Caudate nucleus (tissue), 63 donors: ENCODE measurements at places on chromosomes 12 and 14.

GRCh38 chr12:108254517-108255251, 84.4 kb downstream of the CMKLR1 start:
- DNase-seq, result no peak

DNA sequence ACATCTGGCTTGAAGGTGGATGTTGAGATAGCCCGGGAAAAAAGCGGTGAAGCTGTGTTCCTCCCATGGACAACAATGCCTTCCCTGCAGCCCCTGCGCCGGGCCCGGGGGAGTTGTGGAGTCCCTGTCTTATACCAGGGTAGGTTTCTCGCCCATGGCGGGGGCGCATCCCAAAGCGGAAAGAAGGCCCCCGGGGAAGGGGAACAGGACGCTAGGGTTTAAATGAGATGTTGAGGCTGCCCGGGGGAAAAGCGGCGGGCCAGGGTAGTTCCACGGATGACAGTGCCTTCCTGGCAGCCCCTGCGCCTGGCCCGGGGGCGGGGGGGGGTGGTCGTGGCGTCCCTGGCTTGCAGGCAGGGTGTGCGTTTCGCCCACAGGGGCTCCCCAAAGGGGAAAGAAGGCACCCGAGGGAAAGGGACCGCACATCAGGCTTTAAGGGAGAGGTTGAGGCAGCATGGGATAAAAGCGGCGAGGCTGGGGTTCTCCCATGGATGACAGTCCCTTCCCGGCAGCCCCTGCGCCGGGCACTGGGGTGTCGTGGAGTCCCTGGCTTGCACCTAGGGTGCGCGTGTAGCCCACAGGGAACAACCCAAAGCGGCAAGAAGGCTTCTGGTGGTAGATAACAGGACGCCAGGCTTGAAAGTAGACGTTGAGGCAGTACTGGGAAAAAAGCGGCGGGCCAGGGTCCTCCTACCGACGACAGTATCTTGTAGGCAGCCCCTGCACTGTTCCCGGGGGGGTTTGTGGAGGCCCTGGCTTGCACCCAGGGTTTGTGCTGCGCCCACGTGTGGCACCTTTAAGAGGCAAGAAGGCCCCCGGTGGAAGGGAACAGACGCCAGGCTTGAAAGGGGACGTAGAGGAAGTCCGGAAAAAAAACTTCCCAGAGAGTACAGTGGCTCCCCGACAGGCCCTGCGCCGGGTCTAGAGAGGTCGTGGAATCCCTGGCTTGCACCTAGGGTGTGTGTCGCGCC, 160.8 kb upstream of the ALG10B start:
- no peak for DNase-seq

DNA sequence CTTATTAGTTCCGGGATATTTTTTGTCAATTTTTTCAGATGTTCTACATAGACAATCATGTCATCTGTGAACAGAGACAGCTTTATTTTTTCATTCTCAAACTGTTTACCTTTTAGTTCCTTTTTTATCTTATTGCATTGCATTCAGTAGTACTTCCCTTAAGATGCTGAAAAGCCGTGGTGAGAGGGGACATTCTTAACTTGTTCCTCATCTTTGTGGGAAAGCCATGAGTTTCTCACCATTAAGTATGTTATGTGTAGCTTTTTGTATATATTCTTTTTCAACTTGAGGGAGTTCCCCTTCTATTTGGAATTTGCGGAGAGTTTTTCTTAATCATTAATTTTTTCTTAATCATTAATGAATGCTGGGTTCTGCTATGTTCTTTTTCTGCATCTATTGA, 1727.1 kb upstream of the SEL1L start:
- DNase-seq, result no peak

GRCh38 chr12:53478865-53479264, 20.4 kb downstream of the MAP3K12 start:
- DNase-seq, result no peak

DNA sequence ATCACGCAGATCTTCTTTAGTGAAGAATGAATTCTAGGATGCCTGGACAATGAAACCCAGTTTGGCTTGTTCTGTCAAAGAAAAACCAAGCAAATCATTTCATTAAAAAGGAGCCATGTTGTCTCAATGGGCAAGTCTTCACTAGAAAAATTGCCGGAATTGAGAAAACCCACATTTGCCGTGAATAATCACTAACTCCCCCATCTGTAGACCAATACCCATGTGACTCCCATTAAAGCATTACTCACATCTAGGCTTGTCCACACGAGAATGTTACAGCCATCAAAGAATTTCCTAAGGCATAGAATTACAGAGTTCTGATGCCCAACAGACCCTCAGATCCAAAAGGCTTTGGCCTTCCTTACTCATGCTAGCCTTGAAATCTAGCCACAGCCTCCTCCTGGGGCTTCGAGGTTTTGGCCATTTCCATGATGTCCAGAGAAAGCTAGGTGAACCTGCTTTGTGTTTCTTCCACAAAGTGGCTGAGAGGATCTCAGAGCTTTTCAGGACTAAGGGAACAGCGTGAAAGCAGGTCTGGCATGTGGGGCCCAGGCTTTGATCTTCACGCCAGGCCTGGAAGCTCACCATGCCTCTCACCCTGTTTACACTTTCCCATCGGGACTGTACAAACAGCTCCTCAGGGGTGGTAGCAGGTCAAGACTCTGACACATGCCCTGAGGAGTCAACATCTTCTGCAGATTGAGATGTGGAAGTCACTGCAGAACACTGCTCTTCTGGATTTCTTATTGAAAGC, 12.1 kb downstream of the SLC7A8 start:
- DNase-seq, result no peak
